GM04503 (cell line): ENCODE measurements at places on chromosomes 12 and 14.
A peak's percentile ranks its signal among the peaks of the same experiment; 100 is the strongest.

DNA sequence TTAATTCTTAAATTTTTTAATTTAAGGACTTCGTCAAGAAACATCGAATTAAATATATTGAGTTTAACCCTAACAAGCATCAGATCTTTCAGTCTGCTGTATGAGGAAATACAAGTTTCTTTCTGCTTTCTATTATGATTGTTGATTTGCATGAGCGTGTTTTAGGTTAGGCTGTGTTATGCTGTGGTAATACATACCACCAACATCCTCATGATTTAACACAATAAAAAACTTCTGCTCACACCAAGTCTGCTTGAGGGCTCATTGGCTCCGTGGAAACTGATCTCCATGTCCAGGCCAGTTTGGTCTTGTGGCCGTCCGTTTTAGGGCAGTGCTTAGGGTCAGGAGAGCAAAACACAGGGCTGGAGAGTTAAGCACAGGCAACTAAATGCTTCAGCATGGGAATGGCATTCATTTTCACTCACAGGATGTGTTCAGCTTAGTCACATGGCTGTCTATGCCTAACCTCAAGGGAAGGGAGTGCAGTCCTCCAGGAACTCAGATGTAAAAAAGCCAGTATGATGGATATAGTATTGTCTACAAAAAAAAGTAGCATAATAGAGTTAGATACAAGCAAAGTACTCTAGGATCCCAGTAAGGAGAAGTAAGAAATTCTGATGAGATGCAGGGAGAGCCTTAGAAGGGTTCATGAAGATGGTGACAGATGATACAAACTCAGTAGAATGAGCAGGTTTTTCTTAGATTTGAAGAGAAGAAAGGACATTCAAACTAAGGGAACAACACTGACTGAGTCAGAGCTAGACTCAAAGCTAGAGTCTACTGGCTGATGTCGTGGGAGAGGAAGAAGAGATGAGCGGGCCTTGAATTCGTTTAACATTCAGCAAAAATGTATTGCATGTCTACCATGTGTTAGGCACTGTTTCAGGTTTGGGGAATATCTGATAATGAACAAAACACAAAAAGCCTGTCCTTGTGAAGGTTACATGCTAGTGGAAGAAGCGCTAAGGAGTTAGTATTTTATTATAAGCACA is 16.3 kb downstream of the MARK3 start:
- no peak for DNase-seq

DNA sequence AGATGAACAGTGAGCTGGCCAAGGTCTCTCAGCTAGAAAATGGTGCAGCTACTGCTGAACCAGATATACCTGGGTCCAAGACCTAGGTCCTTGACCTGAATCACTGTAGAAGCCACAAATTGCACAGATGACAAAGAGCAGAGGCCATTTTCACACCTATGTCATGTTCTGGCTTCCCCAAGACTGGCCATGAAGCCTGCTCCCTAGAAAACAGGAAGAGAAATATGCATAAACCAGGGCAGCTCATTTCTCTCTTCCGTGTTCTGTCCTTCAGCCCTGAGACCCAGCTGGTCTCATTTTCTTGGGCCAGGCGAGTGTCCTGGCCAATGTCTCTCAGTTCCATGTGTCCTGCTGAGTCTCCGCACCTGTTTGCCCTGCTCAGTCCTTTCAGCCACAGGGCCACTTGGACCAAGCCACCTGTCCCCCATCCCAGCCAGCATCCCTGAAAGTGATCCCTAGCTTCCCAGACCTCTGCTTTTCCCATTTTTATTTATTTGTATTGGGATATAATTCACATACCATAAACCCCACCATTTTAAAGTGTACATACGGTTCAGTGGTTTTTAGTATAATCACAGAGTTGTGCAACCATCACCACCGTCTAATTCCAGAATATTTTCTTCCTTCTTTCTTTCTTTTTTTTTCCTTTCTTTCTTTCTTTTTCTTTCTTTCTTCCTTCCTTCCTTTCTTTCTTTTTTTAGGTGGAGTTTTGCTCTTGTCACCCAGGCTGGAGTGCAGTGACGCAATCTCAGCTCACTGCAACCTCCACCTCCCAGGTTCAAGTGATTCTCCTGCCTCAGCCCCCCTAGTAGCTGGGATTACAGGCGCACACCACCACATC is 27.0 kb downstream of the P2RX7 start:
- no peak for DNase-seq

DNA sequence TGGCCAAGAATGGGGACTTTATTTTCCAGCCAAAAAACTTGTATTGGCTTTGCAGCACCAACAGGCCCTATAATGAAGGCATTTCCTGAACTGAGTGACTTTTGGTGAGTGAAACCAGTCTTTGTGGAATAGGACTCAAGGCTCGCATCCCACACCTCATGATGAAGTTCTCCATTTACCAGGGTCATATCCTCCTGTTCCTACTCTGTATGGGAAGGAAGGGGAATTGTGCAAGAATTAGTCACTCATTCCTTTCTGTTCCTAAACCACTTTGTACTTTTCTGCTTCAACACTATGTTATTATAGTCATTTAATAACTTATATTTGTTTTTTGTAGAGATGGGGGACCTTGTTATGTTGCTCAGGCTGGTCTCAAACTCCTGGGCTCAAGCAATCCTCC is 2.3 kb upstream of the SPATS2 start:
- no peak for DNase-seq

DNA sequence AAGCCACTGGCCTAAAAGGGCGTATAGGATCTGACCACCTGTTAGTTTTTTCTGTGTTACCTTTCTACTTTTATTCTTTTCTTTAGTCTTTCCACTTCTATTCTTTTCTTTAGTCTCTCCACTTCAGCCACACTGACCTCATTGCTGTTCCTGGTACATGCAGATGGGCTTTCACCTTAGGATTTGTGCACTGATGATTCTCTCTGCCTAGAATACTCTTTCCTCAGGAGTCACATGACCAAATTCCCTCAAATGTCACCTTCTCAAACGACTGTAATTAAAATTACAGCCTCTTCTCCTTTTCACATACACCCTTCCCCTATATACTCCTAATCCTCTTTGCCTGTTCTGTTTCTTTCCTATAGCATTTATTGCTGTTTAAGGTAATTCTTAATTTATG is 36.0 kb downstream of the GPHN start:
- no peak for DNase-seq

DNA sequence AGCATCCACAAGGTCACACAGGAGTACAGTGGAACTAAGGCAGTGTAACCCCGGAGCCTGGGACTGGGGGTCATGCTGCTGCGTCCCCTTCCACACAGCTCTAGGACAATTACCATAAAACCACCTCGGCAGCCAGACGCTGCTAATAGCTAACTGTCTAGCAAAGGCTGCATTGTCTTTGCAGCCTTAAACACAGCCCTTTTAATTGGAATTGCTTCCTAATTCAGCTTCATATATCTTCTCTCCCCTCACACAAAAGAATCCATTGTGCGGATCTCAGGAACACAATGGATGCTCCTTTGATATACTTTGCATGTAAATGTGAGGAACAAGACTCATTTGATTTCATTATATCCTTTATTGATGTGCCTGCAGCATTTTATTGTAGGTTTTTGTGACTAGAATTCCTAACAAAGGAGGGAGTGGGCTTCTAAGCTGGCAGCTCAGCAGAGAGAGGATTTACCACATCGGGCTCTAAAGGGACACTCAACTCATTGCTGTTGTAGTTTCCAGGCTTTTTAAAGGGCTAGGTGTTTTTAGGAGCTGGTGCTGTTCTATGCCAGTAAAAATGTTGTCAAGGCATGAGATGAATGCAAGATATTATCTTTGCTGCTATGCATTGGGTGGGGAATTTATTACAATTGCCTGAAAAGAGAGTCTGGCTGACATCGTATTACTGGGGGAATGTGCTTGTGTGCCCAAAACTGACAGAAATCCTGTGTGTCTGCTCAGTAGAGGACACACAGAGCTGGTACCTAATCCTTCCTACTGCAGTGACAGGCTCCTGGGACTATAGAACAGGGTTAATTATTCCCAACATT is 30.4 kb upstream of the DACT1 start:
- no peak for DNase-seq

- DNase-seq = peak; percentile 76
These were observed 69.2 kb upstream of the MED13L start for GRCh38 chr12:116346741-116347140.

DNA sequence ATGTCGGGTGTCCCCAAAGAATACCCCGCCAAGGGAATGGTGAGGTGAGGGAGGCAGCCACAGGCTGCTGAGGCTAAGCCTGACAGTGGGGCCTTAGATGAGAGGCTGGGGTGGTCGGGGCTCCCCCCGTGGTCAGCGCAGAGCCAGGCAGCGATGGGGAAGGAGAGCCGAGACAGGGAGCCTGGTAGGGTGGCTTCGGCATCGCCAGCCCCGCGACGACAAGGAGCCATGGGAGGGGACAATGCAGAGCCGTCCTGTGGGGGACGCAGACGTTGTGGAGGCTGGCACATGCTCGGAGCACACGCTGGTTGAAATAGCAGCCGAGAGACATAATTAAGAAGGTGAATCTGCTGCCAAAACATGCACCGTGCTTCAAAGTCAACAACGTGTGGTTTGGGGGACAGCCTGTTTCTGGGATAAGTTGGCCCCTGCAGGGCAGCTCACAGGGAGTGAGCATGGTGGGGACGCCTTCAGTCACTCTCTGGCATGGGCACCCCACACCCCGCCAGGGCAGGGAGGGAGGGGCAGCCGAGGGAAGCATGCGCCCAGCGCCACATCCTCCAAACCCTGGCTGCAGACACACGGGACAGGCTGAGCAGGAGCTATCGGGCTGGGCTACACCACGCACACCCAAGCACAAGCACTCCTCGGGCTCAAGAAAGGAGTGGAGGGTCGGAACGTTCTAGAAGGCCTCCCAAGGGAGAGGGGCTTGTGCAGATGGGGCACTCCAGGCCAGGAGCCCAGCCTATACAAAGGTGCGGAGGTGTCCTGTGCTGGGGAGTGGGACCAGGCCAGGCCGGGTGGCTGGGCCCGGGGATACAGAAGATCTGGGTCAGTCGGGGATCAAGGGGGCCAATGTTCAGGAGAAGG is 66.6 kb upstream of the C14orf180 start:
- DNase-seq = no peak

DNA sequence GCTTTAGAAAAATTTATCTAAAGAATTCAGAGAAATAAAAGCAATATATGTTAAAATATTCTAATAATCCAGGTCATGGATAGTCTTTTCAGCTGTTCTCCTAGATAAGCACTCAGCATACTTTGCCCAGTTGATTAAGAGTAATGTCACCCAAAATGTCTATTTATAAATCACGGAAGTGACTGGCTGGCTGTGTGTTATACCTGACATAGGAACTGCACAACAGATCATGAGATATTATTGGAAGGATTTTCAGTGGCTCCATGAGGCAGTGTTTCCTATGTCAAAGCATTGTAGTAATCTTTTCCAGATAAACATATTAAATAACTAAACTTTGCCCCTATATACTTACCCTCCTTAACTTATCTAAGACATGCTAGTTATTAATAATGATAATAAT is 128.8 kb downstream of the ITPR2 start:
- no peak for DNase-seq

DNA sequence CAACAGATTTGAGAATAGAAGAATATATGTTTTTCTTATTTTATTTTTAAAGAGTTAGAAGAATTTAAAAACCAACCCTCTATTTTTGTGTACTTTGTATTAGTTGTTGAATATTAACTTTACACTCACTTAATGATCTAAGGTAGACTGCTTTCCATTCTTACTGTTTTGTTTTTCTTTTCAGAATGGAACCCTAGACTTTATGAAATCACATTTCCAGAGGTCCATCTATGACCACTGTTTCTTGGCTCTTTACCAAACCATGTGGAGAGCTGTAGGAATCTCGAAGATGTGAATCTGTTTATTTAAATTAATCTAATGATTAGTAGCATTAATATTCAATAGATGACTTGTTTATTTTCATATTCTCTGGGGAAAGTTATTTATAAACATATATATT is 7.2 kb upstream of the PIK3C2G start:
- DNase-seq = no peak

- DNase-seq = no peak
These were observed 236.5 kb upstream of the PELI2 start for GRCh38 chr14:55881577-55882241.

DNA sequence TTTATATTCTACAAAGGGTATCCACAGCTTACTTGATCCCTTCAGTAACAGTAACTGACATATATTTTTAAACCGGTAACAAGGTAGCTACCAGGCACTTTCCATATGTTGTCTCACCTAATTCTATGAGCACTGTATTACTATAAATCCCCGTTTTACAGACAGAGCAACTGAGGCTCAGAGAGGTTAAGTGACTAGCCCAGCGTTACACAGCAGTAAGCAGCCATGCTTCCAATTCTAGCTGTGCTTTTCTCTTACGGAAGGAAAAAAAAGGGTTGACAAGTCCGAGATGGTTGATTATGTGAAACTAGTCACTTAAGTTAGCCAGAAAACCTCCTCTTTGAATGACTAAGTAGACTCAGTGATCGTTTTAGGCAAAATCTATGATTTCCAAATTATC is 187.3 kb upstream of the LHX5 start:
- DNase-seq = no peak

DNA sequence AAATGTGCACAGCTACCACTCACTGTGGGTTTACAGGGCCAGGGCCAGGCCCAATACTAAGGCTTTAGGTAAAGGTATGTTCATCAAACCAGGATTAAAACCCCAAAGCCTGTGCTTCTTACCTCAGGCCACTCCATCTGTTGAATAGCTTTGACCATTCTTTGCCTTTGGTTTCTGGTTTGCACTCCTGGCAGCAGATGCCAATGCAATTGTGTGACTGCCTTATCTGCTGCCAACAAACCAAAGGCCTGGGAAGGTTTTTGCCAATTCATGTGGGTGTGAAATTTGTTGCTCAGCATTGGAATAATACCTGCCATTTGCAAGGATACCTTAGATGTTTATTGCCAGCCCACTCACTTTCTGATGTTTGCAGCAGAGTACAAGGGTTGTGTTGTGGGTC is 221.6 kb downstream of the C12orf75 start:
- DNase-seq = no peak

DNA sequence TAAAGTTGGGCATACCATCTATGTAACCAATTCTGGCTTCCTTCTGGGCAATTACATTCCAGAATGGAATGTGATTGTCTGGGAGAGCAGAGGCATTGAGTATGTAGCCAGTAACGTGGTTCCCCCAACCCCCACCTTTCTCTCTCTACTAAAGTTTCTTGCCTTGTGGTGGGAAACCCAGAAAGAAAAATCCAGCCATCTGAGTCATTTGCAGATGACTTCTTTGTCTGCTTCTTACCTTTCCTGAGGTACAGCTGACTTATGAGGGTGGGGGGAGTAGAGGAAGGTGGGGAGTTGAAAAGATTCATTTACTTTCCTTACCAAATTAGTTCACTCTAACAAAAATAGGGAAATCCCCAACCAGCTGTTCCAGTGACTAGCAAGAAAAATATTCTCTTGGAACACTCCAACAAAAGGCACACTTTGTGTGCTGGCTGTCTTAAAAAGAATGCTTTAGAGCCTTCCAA is 112.1 kb upstream of the FRMD6 start:
- peak; percentile 74 for DNase-seq

DNA sequence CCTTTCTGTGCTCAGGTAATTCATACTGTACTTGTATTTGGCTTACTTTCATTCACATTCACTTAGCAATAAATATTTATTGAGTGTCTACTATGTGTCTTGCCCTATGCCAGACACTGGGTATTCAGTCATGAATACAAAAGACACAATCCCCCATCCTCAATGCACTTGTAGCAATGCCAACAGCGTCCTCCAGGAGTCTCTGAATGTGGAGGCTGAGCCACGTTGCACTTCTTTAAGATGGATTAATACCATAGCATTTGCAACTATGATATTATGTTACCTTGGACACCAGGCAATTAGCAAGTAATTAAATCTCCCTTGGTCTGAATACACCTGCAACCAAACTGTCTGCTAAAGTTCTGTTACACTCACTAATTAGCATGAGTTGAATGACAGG is 58.8 kb downstream of the OTX2 start:
- no peak for DNase-seq
